HFFc6 (cell line): ENCODE measurements at places on chromosomes 16 and 17. TPM values are rescaled to one million over a fixed set of nuclear protein-coding genes. Genes with fewer than 3 reads are reported as not detected.

GRCh38 chr17:56982312-56982711 is 4.4 kb downstream of the SCPEP1 start:
- no peak for DNase-seq

GRCh38 chr17:76492123-76492988 is 8.9 kb downstream of the RHBDF2 start:
- DNase-seq, result no peak

DNA sequence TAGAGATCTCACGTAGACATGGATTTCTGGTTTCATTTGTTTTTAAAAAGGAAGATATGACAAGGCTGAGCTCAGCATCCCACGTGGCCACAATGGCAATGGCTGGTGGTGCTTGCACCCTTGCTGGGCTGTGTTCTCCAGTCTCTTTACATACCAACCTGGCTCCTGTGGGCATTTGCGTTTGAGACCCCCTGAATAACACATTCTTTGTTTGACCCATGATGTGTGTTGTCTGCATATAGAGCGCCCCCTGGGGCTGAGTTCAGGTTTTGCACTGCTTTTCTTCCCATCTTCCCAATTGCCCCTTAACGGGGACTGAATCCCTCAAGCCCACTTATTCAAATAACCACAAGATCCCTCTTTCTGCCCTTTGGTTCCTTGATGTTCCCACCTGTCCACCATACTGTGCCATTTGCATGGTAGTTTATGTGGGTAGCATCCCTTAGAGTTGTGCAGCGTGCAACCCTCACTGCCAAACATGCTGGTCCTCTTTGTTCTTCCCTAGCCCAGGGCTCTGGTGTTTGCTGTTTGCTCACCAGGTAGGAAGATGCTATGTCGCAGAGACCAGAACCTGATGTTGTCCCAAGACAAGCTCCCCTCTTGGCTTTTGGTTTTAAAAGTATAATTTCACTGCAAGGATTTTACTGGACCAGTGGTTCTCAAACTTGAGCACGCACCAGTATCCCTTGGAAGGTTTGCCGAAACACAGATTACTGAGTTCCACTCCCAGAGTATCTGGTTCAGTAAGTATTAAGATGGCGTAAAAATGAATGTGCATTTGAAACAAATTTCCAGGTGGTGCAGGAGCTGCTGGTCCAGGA is 38.5 kb upstream of the NKD1 start:
- no peak for DNase-seq

DNA sequence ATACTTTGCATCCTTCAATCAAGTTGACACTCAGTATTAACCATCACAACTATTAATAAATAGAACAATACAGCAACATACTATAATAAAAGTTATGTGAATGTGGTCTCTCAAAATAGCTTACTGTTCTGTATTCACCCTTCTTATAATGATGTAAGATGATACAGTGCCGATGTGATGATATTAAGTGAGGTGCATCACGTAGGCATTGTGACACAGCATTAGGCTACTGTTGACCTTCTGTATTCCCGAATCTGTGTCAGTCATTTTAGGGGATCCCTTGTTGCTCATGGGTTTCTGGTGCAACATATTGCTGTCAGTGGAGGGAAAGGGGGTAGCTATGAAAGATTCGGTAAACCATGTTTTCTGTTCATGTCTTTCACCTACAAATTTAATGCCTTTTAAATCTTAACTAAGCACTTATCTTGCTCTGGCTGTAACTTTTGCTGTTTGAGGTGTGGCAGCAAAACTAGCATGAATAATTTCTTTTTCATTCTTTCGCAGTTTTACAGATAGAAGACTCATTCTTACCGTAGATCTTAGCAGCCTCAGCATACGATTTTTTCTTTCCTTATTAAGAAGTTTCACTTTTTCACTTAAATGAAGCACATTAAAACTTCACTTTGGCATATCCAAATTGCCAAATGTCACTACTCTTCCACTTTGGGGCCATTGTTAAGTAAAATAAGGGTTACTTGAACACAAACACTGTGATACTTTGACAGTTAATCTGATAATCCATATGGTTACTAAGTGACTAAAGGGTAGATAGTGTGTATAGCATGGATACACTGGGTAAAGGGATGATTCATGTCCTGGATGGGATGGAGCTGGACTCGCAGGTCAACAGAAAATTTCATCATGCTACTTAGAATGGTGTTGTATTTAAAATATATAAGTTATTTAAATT is 29.6 kb downstream of the NFAT5 start:
- peak; percentile 47 for DNase-seq

GRCh38 chr16:84699147-84699711 is 571 bp upstream of the USP10 start:
- DNase-seq, result no peak

- DNase-seq, result peak; percentile 34
These were observed 23.6 kb downstream of the BAHCC1 start for GRCh38 chr17:81418710-81419318.

DNA sequence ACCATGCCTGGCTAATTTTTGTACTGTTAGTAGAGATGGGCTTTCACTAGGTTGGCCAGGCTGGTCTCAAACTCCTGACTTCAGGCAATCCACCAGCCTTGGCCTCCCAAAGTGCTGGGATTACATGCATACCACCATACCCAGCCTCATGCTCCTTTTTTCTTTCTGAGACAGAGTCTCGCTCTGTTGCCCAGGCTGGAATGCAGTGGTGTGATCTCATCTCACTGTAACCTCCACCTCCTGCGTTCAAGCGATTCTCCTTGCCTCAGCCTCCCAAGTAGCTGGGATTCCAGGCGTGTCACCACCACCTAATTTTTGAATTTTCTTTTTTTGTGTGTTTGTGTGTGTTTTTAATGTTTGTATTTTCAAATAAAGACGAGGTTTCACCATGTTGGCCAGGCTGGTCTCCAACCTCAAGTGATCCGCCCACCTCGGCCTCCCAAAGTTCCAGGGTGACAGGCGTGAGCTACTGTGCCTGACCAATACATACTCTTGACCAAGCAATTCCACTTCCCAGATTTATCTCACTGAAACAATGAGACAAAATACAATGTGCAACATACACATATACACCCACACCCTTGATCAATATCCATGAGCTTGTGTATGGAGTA is 5.0 kb downstream of the GRB2 start:
- no peak for DNase-seq

DNA sequence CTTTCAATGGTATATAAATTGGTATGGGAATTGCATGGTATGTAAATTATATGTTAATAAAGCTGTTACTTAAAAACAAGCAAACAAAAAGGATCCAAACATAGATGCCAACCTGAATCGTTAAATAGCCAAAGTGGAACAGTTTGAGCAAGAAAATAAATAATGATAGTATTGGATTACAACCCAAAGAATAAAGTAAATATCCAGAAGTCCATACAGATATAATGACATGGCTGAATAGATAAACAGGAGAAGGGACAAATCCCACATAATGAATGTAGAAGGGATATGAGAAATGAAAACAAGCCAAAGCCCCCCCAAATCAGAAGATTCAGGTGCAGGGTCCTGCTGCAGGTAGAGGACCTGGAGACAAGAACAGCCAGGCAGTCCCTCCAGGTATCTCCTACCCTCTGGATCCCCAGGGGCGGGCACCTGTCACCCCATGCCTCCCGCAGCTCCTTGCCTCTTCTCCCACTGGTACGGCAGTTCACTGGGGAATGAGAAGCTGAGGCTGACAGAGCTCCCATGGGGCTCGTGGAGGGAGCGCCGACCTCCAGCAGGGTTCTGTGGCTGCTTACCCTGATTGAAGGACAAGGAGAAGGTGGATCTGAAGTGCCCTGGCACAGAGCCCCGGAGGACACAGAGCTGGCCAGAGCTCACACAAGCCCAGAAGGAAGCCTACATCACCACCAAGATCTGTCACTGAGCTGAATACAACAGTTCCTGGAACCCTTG is 9.9 kb upstream of the LCAT start:
- no peak for DNase-seq

- peak; percentile 92 for DNase-seq
These were observed 723 bp upstream of the SPAG5 start for GRCh38 chr17:28599311-28600184.

- DNase-seq, result no peak
These were observed 11.5 kb upstream of the C17orf113 start for GRCh38 chr17:42061646-42062487.

- no peak for DNase-seq
These were observed 18.1 kb downstream of the NCOR1 start for GRCh38 chr17:16197276-16197675.

DNA sequence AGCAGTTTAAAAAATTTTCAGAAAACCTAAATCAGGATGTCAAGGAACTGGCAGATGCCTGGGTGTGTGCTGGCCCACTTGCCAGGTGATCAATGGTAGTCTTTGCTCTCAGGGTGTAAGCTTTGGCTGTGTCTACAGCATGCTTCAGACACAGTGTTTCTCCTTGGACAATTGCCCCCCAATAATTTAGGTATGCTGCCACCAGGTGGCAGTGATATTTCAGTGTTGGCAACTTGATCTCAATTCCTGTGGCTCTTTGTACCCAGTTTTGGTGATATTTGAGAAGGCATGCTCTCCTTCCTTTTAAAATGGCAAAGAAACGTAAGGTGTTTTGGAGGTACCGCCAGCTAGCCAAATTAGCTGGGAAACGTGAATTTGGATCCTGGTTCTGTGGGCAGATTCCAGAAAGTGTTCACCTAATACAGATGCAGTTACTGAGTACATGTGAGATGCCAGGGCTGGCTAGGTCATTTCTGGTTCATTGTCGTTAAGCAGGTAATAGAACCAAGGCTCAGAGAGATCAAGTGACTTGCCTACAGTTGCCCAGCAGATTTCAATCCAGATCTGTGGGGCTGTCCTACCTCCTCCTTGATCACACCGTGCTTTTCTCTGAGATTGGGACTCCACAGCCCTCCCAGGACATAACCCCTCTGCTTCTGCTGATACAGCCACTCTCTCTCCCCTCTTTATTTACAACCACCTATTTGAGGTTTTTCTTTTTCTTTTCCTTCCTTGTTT is 155.6 kb upstream of the PLCG2 start:
- DNase-seq, result peak; percentile 49

- no peak for DNase-seq
These were observed 49.9 kb downstream of the FBXL20 start for GRCh38 chr17:39351508-39351907.

GRCh38 chr17:69997332-69997731 is 77.7 kb upstream of the KCNJ16 start:
- peak; percentile 32 for DNase-seq

DNA sequence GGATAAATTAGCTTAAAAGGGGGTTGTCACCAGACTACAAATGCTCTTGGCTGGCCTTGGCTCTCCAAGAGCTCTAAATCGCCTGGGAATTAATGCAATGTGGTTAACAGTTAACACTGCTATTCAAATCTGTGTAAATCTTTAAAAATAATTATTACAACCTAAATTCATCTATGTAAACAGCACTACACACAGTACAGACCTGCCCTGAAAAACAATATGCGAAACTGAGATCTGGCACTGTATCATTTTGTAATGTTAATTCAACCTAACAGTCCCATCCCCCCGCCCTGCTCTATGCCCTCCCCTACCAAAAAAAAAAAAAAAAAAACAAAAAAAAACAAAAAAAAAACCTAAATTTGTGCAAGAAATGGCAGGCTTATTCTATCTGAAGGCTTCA is 40.9 kb downstream of the DCUN1D3 start:
- no peak for DNase-seq

DNA sequence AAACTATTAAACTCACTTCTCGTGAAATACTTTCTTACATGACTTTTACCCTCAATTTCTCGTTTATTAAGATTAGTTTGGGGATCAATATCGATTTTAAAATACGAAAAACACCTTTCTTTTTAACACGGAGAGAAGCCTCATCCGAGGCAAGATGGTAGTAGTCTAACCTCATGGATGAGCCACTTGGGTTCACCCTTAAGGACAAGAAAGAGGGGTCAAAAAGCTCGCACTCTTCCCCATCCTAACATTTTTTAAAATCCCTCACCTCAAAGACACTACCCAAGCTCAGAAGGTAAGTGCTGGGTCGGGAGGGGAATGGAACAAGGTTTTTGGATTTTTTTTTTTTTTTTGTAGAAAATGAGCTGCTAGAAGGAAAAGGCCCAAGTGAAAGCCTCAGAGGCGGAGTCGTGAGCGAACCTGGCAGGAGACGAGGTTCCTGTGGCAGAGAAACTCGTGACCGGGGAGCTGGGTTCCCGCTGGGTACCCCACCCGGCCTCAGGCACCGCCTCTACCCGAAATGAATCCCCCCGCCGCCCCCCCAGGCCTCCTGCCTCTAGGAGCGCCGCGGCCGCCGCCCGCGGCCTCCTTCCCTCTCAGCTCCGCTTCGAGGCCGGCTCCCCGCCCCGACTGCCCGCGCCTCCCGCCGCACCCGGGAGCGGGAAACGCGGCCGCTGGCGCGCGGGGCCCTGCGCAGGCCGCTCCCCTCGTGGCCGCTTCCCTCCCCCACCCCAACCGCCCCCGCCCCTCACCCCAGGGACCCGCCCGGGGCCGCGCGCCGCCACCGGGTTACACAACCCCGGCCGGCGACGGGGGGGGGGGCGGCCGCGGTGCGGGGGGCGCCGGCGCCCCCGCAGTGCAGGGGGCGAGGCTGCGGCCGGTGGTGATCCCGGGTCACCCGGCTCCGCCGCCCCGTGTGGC is 1.6 kb downstream of the NUFIP2 start:
- DNase-seq, result no peak

DNA sequence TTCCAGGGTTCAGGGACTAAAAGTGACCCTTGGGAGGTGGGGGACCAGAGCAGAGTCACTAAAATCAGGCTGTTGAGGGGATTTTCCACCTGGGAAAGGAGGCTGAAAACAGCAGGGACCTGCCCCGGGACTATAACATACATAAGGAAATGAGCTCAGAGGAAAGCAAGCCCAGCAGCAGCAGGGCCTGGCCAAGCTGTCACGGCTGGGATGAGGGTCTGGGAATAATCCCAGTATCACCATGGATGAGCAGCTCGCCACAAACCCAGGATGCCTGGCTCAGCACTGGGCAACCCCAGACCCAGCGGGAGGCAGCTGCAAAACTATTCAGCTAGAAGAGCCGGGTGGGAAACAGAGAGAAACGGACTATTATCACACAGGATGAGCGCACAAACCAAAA is 72.4 kb downstream of the RPH3AL start:
- no peak for DNase-seq

DNA sequence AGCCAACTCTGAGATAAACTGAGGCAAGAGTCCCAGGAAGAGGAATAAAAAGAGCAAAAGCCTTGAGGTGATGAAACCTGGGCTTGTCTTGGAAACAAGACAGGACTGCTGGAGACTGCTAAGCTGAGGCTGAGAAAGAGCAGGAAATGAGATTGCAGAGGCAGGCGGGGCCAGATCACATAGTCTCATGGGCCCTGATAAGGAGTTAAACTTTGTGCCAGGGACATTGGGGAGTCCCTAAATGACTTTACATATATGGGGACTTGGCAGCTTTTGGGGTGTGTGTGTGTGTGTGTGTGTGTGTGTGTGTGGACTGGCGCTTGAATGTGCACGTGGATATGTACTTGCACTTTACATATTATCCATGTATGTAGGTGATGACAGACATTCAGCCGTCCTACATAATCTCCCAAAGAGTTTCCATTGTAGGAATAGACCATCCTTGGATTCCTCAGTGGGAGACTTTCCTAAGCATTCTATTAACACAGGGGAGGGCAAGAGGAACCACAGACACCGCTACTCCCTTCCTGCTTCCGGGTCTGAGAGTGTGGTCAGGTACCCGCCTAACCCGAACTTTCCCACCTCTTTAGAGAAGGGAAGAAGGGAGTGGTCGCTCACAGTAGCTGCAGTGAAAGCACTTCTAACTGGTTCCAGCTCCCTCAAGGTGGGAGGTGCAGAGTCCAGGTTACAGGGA is 123.1 kb downstream of the LYRM1 start:
- DNase-seq, result no peak

The ICAM2 gene
- 1.8 to 2.4 TPM (median 2.0 TPM) in 3 replicates for total RNA-seq

The MT1A gene
- 0.63 to 0.94 TPM in 2 of 3 replicates, not detected in the other for total RNA-seq

The MIS12 gene
- total RNA-seq, result 7.8 to 10.0 TPM (median 9.8 TPM) in 3 replicates

The TNFRSF17 gene
- total RNA-seq, result not detected in 3 replicates

The ATAD5 gene
- total RNA-seq, result 2.0 to 4.5 TPM (median 4.0 TPM) in 3 replicates

The DRG2 gene
- 31.8 to 33.9 TPM (median 33.8 TPM) in 3 replicates for total RNA-seq

The CCDC137 gene
- 24.3 to 28.5 TPM (median 24.4 TPM) in 3 replicates for total RNA-seq
